ENCODE measurements at places on chromosomes 12 and 14. TPM values are rescaled to one million over a fixed set of nuclear protein-coding genes. Genes with fewer than 3 reads are reported as not detected.

EGLN3 gene
- 4.4 TPM for total RNA-seq

KRT6B gene
- total RNA-seq: not detected

LRIG3 gene
- total RNA-seq: 5.4 TPM

CCDC175 gene
- not detected for total RNA-seq

MIP gene
- total RNA-seq: not detected

HSPA2 gene
- total RNA-seq: 35.4 TPM

RIMKLB gene
- total RNA-seq: 17.3 TPM

CMKLR1 gene
- not detected for total RNA-seq

SLC24A4 gene
- total RNA-seq: 0.16 TPM
